ENCODE measurements at places on chromosomes 11 and 22. TPM values are rescaled to one million over a fixed set of nuclear protein-coding genes. Genes with fewer than 3 reads are reported as not detected.

The CARNS1 gene
- total RNA-seq: under 0.01 TPM

The KCNJ5 gene
- not detected for total RNA-seq

The IL18BP gene
- 2.0 TPM for total RNA-seq

The SUSD2 gene
- total RNA-seq: 8.6 TPM

The PLXNB2 gene
- total RNA-seq: 118 TPM

The OR10A2 gene
- not detected for total RNA-seq

The TCN1 gene
- total RNA-seq: not detected

The SHANK3 gene
- 0.50 TPM for total RNA-seq

The FOLR1 gene
- total RNA-seq: 0.12 TPM

The RFPL1 gene
- total RNA-seq: not detected

The TRIM29 gene
- 0.11 TPM for total RNA-seq

The RASGRP2 gene
- total RNA-seq: 1.2 TPM

The DEPDC7 gene
- total RNA-seq: 6.6 TPM

The FGF4 gene
- total RNA-seq: not detected

The OR51G1 gene
- total RNA-seq: not detected

The KLHL35 gene
- 1.7 TPM for total RNA-seq

All from uterine smooth muscle cell (primary cell).